ENCODE measurements at places on chromosomes 12 and 14. TPM values are rescaled to one million over a fixed set of nuclear protein-coding genes. Genes with fewer than 3 reads are reported as not detected.

The RDH12 gene
- not detected for total RNA-seq

The RPL10L gene
- not detected for total RNA-seq

The FBXO21 gene
- total RNA-seq = 26.2 TPM

The PRIMA1 gene
- not detected for total RNA-seq

The CCDC196 gene
- not detected for total RNA-seq

The ATG101 gene
- total RNA-seq = 33.3 TPM

The C14orf132 gene
- 0.33 TPM for total RNA-seq

The OASL gene
- 55.3 TPM for total RNA-seq

The OR6C74 gene
- total RNA-seq = not detected

The FLVCR2 gene
- total RNA-seq = 2.1 TPM

- no peak for DNase-seq
Observed at GRCh38 chr14:72479461-72479931, 414.4 kb downstream of the DPF3 start.

- peak; percentile 53 for DNase-seq
Observed at GRCh38 chr14:95535226-95536021, 574 bp downstream of the GLRX5 start.

DNA sequence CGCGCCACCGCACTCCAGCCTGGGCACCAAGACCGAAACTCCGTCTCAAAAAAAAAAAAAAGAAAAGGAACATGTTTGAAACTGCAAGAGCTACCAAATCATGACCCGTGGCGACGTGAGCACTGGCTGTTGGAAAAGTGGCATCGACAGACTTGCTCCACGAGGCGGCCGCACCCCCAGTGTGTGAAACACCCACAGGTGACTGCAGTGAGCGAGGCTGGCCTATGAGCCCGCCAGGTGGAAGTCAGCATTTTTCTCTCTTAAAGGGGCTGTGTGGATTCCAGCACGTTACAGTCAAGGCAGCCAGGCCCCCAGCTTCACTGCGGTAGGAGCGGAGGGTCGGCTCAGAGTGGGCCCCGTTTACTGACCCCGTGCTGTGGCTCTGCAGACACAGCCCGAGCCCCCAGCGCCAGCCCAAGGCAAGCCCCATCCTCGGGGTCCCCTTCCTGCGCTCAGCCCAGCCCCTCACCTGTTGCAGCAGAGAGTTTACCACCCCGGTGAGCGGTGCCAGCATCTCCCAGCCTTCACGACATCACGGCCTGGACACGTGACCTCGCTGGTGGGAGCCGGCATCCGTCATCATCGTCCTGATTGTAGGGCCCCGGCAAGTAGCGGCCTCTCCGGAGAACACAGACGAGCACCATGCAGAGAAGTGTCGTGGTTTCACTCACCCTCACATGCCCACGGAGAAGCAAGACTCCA lies 54.3 kb upstream of the FBRSL1 start:
- no peak for DNase-seq

GRCh38 chr12:61717986-61718385 lies 542.2 kb upstream of the USP15 start:
- no peak for DNase-seq

DNA sequence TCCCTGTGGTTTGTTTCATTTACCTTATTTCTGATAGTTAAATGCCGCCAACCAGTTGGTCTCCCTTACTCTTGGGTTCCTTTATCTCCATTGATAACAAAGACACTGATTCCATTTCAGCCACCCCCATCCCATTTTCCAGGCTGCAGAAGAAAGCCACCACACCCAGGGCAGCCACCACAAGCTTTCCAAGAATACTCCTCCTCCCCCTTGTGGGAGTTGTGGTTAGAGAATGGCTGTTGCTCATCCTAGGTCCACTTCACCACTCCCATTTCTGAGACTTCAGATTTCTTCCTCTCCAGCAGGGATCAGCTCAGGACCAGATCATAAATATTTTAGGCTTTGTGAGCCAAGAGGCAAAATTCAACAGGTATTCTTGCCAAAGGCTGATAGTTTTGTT lies 73.9 kb downstream of the ANO4 start:
- DNase-seq = no peak

DNA sequence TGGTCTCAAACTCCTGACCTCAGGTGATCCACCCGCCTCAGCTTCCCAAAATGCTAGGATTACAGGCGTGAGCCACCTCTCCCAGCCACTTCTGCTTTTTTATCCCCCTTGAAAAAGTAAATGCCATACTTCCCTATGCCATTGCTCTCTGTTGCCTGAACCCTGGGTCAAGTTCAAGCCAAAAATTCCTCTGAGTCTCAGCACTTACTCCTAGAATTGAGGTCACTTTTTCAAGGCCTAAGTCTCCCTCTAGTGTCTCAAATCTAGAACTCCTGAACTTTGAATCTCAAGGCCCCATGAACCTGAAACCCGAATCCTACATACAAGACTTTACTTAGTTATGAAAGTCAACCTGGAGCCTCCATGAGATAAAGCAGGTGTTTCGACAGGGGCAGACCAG lies 1.4 kb upstream of the APOBEC1 start:
- no peak for DNase-seq

- no peak for DNase-seq
Observed at GRCh38 chr14:54807428-54807827, 95.2 kb downstream of the GCH1 start.

DNA sequence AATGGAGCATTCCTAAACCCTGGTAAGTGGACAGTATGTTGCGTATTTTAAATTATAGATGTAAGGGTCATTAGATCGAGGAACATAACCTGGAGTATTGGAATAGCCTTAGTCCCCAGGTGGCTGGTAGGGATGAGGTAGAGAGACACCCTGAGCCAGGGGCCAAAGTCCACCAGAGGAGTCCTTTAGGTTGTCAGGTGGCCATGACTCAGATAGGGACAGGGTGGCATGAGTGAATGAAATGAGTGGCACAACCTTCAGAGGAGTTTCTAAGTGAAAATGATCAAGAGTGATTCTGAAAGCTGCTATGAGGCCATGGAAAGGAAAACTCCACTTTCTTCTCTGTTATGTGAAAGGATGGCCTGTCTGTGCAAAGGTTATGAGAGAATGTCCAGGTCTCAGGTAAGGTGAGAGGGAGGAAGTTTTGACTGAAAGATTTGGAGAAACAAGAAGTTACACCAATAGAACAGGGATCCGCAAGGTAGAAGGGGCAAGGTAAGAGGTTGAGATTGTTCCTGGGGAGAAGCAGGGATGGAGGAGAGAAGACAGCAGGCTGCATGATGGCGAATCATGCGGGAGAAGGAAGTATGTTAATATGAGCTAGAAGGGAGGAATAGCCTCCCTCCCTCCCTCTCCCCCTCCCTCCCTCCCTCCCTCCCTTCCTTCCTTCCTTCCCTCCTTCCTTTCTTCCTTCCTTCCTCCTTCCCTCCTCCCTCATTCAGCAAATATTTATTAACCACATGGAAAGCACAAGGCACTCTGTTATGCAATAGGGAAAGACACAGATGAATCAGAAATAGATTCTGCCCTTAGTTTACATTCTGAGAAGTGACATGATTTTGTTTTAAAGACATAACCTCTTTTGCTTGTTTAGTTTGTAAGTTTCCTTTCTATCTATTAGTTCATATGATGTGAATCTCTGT lies 14.0 kb upstream of the RIPK3 start:
- no peak for DNase-seq

DNA sequence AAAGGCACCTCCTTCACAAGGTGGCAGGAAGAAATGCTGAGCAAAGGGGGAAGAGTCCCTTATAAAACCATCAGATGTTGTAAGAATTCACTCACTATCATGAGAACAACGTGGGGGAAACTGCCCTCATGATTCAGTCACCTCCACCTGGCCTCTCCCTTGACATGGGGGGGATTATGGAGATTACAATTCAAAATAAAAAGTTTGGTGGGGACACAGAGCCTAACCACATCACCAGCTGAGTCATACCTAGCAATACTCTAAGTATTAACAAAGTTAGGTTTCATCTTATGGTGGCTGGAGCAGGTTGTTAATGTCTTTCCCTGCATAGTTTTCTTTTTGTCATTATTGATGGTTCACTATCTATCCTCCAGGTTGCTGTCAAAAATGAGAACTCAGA lies 113.2 kb upstream of the PPFIA2 start:
- DNase-seq = no peak

DNA sequence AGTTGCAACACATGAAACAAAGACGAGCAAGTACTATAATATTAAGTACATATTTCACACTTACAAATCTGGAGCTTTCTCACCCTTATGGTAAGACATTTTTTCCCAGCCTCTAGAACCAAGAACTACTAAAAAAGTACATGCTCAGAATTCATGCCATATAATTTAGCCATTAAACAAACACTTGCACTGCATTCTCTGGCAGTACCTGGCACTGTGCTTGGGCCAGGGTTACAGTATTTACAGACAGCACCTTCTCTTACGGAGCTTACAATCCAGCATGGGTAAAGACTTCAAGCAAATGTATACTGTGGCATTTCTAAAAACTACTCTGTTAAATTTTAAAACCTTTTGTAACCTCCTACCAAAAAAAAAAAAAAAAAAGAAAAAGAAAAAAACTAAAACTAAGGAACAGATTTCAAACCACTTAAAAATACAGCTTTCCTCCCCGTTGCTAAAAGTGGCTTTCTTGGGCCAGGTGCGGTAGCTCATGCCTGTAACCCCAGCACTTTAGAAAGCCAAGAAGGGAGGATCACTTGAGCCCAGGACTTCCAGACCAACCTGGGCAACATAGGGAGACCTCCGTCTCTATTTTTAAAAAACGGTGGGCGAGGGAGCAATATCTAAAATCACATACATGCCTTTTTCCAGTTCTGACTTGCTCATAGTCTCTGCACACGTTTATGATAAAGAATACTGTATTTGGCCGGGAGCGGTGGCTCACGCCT lies 956 bp downstream of the GNPTAB start:
- DNase-seq = no peak

DNA sequence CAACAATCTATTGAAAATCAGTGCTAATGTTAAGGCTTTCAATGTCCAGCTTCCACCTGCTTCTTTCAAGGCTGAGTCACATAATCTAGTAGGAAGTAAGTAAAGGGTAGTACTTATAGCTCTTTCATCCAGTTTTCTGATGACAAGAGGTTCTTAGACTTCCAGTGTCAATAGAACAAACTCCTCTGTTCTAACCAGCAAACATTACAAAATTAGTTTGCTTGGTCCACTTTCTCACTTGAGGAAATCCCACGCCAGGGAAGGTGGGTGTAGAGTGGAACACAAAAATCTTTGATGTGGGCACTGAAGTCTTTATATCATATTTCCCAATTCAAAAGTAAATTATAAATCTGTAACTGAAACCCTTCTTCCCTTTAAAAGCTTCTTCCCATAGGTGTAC lies 2.6 kb downstream of the NPC2 start:
- no peak for DNase-seq

DNA sequence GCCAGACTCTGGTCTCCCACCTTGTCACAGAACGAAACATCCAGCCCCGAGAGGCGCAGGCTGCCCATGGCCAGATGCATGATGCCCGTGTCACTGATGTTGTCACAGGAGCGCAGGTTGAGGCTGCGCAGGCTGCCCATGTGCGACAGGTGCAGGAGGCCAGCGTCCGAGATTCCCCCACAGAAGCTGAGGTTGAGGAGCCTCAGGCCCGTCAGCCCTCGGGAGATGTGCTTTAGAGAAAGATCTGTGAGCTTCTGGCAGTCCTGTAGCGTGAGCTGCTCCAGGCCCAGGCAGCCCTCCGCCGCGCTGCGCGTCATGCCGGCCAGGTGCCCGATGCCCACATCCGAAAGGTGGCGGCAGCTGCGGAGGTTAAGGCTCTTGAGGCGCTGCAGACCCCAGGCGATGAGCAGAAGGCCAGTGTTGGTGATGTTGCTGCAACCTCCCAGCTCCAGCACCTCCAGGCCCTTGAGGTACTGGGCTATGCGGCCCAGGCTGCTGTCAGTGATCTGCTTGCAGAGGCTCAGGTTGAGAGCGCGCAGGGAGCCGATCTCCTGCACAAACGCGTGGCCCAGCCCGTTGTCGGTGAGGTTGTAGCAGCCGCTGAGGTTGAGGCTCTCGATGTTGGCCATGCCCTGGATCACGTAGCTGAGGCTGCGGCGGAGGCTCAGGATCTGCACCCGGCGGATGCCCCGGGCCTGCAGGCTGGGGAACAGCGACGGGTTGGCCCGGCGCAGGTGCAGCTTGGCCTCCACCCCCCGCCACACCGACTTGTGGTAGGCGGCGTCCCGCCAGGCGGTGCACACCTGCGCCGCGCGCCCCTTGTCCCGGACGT lies 991 bp downstream of the FBXL14 start:
- DNase-seq = peak; percentile 74

GRCh38 chr12:101697930-101698799 lies 725 bp downstream of the CHPT1 start:
- DNase-seq = peak; percentile 51

- no peak for DNase-seq
Observed at GRCh38 chr12:105409801-105410471, 79.4 kb downstream of the C12orf75 start.

GRCh38 chr12:88889326-88890110 lies 309.2 kb upstream of the KITLG start:
- no peak for DNase-seq

- no peak for DNase-seq
Observed at GRCh38 chr12:46089414-46090162, 99.2 kb upstream of the SCAF11 start.

DNA sequence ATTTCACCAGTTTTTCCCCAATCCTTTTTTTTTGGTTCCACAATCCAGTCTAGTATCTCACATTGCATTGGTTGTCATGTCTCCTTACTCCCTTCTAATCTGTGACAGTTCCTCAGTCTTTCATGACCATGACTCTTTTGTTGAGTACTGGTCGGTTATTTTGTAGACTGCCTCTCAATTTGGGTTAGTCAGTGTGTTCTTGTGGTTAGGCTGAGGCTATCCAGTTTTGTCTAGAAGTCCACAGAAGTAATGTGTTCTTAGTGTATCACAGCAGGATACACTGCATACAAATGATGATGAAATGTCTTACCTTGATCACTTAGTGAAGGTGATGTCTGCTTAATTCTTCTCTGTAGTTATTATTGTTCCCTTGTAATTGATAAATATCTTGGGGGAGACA lies 24.8 kb downstream of the PELI2 start:
- DNase-seq = no peak

- no peak for DNase-seq
Observed at GRCh38 chr12:27488479-27488878, 35.5 kb upstream of the PPFIBP1 start.

GRCh38 chr14:50955373-50956043 lies 11.2 kb upstream of the PYGL start:
- no peak for DNase-seq

DNA sequence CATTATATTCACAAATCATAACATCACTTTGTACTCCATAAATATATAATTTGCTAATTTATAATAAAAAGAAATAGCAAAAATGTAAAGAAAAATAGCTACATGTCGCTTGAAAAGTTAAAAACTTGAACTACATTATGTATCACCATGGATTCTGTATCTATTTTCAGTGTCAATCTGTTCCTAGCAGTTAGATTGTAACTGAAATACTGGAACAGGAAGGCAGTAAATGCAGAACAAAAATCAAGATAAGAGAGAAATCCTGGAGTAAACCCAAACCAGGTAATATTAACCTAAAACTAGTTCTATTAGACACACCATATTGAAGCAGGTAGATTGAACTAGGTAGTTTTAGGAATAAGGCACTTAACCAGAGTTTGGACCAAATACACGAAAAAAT lies 60.3 kb downstream of the IPO8 start:
- DNase-seq = no peak

All from activated CD8-positive, alpha-beta memory T cell treated with anti-CD3 and anti-CD28 coated beads, Interleukin-2, amount 10 ng/mL, durations not matched to agents 7 days and 5 days (primary cell).